Activated naive CD8-positive, alpha-beta T cell treated with anti-CD3 and anti-CD28 coated beads, Interleukin-2, amount 10 ng/mL, durations not matched to agents 7 days and 5 days (primary cell): ENCODE measurements at places on chromosomes 13 and 19.
A peak's percentile ranks its signal among the peaks of the same experiment; 100 is the strongest.

DNA sequence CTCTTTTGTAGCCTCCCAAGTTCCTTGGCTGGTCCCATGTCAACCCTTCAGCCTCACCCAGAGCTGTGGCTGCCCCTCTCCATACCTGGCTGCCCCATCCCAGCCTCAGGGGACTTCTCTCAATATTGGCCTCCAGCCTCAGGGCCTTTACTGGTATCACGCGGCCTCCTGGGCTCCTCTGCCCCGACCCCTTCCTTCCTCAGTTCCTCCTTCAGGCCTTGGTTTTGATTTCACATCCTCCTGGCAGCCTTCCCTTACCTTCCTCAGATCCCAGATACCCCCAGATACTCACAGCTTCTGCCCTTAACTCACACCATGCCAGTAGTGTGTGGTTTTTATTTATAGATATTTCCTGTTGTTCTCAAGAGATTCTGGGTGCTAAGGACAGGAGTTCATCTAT is 12.8 kb upstream of the SCN1B start:
- DNase-seq, result no peak

GRCh38 chr19:34387446-34387810 is 16.8 kb upstream of the PDCD2L start:
- no peak for DNase-seq

DNA sequence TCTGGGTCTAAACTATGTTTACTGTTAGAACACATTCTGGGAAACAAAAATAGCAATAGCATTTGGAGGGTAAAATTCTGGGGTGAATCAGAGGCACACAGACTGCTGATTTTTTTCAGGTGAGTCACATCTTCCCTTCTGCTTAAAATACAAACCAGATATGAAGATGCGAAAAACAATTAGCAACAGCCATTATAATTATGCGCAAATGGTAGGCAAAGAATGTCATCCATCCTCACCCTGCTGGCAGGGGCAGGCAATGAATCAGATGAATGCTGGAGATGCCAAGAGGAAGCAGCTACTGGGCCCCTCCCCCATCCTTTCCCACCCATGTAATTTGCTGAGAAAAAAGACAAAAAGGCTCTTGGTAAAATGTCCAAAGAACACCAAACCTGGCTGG is 282.9 kb downstream of the KLF5 start:
- DNase-seq, result no peak

DNA sequence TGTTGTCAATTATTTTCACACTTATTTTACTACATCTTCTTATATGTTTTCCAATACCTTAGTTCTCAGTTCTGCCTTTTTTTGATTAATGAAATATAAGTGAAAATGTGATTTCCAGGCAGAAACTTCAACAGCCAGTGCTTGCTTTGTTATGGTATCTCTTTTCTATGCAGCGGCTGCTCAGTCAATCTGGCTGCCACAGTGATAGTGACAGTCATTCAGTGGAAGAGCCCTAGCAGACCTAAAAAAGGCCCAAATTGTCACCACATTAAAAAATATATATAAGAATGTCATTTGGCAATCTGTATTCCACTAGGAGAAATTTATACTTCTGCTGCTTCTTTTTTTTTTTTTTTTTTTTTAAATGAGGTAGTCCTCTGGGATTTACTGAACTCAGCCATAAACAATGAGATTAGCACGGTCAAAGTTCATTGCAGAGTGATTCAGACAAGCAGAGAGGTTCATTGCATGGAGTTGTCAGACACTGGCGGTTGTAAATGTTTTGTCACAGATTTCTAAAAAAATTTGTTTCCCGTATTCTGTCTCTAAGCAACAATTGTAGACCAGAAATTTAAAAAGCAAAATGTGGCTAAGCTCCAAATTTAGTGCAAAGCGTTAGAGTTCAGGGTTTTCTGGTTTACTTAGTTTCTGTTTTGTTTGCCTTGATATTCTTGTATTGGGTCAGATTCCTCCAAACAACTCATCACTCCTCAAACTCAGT is 94.7 kb upstream of the PRR20A start:
- DNase-seq, result no peak

DNA sequence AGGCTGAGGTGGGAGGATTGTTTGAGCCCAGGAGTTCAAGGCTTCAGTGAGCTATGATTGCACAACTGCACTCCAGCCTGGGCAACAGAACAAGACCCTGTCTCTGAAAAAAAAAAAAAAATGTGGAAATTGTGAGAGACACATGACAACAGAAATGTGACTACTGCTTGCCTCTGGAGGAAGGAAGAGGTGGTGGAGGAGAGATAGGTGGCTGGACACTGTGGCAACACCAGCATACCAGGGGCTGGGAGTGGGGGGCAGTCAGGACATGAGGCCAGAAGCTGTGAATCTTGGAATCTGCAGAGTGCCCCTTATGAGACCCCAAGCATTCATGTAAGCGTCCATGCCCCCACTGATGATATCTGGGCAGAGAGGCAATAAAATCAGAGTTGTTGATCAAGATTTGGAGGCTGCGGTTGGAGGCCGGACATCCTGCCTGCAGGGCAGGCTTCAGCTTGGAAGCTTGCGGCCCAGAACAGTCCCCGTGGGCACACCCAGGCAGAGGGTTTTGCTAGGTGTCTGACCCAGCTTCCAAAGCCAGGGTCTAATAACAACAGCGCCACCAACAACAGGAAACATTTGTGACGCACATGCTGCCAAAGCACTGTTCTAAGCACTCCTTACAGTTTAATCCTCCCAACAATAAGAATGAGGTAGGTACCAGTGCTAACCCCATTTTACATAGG is 16.9 kb downstream of the FAM187B start:
- peak; percentile 76 for DNase-seq

GRCh38 chr19:38733241-38733492 is 11.1 kb downstream of the CAPN12 start:
- no peak for DNase-seq

GRCh38 chr19:45462174-45462573 is 5.6 kb upstream of the FOSB start:
- DNase-seq, result no peak

DNA sequence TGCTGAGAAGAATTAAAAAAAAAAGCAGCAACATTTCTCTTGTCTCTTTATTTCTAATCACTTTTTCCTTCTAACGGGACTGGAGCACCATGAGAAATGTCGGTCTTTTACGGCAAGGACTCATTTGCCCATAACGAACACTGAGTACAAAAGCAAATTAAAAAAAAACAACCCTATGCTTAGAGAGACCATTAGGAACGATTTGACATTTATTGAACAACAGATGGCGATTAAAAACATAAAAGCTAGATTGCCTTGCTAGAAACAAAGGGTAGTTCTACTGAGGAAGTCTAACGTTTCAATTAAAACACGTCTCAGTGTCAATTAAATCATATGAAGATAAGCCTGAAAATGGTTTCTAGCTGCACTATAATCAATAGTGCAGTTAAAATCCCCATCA is 51.1 kb downstream of the OLFM4 start:
- DNase-seq, result no peak

GRCh38 chr19:42251572-42252358 is 3.2 kb downstream of the ERF start:
- DNase-seq, result no peak

DNA sequence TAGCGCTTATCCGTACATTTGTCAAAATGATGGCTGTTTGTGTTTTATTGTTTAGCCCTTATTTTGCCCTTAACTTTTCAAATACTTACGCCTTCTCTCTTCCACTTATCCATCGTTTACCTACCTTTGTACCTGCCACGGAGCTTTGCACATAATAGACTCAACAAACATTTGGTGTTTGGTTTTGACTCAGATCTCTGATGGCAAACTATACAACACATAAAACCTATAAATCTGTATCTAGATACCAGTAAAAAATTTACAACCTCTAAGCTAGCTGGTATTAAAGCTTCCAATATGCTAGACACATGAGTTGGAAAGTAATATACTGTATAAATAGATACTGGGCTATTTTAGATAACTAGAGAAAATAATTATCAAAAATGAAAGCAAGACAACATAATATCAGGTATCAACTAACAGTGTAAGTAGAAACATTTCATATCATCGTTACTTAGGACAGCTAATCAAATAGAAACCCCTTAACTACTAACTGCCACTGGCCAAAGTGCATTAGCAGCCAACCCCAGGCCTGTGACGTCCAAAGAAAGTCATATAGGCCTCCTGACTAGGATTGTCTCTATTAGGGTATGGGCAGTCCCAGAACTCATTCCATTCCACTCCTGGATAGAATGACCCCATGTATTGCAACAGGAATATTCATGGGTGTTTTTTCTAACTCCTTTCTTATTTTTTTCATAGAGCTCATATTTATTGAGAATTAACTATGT is 53.8 kb downstream of the KCTD12 start:
- no peak for DNase-seq

DNA sequence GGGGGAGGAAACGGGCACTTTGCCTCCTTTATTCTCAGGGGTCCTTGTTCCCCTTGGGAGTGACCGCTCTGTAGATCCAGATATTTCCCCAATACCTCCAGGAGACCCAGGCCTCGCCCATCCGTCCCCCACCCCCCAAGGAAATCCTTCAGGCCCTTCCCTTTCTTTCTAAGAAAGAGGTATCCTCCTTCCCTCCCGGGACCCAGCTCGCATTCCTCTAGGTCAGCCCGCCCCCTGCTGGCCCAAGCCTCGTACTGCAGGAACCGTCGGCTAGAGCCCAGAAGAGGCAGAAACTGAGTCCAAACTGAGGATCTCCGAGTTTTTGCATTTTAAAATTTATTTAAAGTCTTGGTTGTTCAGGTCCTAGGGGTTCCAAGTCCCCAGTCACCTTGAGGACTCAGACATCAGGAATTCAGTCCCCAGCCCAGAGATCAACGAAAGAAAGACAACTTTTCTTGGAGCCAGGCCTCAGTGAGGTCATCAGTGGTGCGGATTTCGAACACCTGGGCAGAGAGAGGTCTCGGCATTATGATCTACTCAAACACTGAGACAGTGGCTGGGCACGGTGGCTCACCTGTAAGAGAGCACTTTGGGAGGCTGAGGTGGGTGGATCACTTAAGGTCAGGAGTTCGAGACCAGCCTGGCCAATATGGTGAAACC is 7.5 kb upstream of the LRFN1 start:
- peak; percentile 87 for DNase-seq

- DNase-seq, result no peak
Measured at GRCh38 chr19:597406-598315, 8.0 kb downstream of the HCN2 start.

DNA sequence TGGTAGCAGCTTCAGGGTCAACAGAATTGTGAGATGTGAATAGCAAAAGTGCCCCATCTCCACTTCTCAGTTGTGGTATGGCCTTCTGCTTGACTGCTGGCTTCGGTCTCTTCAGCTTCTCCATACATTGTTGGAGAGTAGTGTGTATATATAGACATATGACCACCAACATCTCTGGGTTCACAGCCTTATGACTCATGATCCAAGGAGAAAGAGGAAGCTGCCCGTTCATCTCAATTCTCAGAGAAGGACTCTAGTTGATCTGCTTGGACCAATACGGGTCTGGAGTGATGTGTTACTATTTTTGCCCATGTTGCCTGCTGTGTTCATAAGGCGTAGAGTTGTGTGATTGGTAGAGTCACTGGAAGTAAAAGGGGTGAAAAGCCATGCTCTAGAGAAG is 3.6 kb upstream of the COMMD6 start:
- no peak for DNase-seq

- DNase-seq, result no peak
Measured at GRCh38 chr13:89925107-89925506, 1422.4 kb upstream of the MIR17HG start.

DNA sequence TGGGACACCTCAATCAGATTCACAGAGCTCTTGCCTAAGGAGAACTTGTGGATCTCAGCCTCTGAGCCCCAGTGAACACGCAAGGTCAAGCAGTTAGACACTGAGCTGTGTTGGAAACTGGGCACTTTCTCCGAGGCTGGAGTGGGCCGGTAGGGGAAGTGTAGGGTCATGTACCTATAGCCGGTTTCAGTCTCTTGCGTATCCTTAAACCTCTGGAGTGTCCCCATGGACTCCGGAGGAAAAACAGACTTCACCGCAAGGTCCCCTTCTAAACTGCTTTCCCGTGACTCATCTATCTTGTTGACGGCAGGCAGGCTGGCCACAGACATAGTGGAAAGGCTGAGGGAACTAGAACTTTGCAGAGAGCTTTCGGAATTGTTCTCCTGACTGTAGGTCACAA is 11.3 kb downstream of the IQCN start:
- DNase-seq, result no peak

DNA sequence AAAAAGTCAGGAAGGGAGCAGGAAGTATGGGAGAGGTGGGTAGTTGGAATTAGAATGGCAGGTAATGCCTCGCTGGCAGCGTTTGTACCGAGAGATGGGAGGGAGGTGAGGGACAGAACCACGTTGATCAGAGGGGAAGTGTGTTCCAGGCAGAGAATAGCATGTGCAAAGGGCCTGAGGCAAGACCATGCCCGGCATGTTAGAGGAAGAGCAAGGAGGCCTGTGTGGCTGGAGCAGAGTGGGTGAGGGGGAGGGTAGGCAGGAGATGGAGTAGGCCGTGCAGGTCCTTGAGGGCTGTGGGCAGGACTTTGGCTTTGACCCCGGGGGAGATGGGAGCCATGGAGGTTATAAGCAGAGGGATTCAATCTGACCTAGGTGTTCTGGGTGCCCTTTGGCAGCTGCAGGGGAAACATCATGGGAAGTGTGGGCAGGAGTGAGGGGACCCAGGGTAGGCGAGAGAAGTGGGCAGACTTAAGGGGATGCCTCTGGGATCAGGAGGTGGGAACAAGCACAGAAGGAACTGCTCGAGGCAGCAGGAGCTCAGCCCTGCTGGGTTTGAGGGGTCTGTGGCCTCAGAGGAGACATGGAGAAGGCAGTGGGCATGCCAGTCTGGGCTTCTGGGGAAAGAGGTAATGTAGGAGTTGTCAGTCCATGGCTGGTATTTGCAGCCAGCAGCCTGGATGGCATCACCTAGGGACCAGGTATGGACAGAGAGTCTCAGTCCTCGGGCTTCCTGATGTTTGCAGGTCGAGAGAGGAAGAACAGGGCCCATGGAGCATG is 48.8 kb downstream of the CD320 start:
- DNase-seq, result no peak

- no peak for DNase-seq
Measured at GRCh38 chr19:21084343-21084742, 2.3 kb downstream of the ZNF714 start.

DNA sequence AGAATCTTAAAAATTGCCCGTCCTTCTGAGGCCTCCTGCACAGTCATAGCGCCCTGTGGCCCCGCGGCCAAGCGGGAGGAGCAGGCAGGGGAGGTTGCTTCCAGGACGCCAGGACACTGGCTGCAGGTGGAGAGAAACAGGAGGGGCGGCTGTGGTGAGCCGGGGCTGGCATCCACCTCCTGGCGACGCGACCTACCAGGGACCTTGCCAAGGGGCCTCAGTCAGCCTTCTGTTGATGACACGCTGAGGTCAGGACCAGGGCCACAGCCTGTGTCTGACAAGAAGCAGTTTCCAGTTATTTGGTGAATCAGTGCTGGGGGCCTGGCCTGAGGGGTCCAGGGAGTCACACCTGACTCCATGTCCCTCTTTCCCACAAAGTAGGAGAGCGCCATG is 13.3 kb upstream of the MKNK2 start:
- DNase-seq, result no peak
